ENCODE measurements at places on chromosomes 13 and 19.

GRCh38 chr19:42202290-42202880 is 15.1 kb downstream of the DEDD2 start:
- DNase-seq = no peak

DNA sequence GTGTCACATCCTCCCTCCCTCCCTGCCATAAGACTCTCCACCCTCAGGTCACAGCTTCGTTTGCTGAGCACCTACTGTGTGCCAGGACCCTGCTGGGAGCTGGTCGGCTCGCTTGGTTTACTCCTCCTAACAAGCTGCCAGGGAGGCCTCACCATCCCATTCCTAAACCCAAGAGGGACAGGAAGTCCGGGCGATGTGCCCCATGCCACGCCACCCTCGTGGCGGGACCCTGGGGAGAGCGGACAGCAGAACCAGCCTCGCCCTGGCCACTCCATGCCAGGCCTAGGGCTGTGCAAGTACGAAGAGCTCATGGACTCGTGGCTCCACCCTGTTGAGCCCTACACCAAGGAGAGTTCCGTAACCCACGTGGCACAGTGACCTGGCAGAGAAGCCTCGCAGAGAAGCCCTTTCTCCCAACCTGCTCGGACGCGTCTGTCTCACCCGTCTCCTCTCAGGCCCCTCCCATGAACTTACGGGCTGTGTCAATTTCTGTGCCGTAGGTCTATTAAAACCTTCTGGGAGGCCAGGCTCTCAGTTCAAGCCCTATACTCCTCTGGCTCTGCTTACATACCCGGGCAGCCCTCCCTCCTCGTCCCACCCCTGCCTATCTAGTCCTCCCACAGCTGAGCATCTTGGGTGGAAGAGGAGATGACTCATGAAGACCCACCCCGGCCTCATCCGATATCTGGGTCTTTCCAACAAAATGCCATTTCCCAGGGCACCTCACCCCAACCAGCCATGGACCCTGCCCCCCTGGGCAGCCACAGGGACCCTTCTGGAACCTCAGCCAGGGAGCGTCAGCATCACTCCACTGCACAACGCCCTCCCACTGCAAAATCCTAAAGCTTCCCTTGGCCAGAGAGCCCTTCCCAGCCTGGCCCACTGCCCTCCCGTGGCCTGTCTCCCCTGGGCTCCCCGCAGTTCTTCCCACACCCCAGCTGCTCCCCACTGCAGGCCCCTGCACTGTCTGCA is 2.6 kb downstream of the UBXN6 start:
- peak; percentile 91 for DNase-seq

DNA sequence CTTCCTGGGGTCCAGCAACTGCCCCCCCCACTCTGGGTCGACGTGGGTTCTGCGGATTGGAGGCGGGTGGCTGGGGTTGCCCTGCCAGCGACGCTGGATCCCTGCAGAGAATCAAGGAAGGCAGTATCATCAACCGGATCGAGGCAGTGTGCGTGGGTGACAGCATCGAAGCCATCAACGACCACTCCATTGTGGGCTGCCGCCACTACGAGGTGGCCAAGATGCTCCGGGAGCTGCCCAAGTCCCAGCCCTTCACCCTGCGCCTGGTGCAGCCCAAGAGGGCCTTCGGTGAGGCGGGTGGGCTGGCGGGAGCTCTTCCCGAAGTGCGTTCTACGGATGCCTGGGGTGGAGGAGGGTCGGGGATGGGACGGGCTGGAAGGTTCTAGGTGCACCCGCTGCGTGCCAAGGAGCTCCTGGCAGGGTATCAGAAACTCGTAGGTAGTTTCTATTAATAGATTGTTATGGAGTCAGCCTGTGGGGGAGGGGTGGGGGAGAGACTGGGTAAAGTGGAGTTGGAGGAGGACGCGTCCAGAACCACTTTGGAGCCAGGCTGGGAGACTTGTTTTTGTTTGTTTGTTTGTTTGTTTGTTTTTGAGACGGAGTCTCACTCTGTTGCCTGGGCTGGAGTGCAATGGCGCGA is 1.5 kb downstream of the GIPC3 start:
- no peak for DNase-seq

DNA sequence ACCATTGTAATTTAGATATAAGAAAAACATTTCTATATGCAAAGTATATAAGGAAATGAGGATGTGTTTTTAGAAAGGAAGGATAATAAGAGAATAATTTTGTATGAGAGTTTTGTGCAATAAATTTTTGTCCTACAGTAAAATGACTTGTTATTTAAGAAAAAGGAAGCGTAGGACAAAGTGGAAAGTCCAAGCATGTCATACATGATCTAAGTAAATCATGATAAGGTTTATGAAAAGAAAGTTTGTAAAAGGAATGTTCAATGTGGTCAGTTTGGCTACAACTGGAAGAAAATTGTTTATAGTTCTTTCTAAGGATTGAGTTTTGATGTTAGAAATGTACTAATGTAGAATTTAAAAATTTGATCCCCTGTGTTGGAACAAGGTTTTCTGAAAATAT is 222.3 kb downstream of the KATNAL1 start:
- no peak for DNase-seq

DNA sequence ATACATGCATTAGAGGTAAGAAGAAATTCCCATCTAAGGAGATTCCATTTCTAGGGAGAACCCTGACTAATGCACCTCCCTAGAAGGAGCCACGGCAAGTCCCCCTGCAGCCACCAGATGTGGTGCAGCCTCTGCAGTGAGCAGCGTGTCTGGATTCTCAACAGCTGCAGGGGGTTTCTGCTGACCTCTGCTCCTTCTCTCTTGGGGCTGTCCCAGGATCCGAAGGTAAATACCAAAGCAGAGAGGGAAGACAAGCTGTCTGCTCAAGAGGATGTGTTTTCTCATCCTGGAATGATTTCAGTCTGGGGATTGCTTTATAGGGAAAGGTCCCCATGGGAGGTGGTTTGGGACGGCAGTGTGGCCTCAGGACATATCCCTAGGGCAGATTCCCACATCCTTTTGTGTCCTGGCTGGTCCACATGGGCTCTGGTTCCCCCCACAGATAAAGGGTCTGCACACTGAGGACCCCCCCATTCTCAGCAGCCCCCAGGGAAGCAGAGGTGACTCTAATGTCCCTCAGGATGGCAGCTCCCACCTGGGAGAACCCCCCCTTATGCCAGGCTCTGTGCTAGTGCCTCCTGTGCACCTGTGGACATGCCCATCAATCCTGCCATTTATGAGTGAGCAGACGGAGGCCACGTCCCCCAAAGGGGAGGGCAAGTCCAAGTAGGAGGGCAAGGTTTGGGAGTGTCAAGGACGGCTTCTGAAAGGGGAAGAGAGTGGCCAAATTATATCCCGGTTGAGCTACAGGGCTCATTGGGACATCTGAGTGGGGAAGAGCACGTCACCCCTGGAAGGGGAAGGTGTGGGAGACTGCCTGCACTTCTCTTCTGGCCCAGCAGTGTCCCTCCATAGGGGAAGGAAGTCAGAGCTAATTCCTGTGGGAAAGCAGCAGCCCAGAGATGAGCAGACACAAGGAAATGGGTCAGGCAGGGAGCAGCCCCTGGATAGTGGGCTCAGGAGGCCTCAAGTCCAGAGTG is 10.2 kb upstream of the OR10H5 start:
- no peak for DNase-seq

DNA sequence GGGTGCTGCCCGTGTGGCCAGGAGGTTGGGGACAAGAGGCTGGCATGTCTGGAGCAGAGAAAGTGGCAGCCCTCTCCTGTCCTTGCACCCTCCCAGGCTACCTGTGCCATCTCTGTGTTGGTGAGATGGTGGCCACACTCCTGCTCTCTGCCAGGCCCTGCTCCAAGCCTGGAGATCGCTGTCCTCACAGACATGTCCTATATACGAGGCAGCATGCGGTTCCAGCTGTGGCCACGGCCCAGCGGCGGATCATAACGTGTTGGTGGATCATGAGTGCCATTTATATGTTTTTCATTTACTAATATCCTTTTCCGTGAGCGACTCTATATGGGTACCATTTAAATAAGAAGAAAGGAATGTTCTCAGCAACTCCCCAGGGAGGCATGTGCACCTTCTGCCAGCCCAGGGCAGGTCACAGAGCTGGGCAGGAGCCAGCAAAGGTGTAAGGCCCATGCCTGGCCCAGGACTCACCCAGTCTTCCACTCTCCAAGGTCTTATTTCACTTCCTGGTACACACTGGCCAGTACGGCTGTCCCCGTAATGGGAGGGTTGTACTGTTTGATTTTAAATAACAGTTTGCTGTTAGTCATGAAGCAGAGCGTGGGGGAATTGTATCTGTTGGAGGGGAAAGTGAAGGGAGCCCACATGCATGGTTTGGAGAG is 47.2 kb upstream of the LDLR start:
- DNase-seq = no peak
